ENCODE measurements at places on chromosomes 1 and 21. TPM values are rescaled to one million over a fixed set of nuclear protein-coding genes. Genes with fewer than 3 reads are reported as not detected.

The LIN28A gene
- total RNA-seq = not detected

The AKNAD1 gene
- not detected for total RNA-seq

The CD1D gene
- total RNA-seq = not detected

The FAM43B gene
- total RNA-seq = not detected

The CCDC181 gene
- total RNA-seq = not detected

The SPATA17 gene
- not detected for total RNA-seq

The ADGRB2 gene
- total RNA-seq = 1.0 TPM

The UBASH3A gene
- total RNA-seq = 54.5 TPM

Measured in activated T-cell treated with anti-CD3 and anti-CD28 coated beads, Interleukin-2, amount 50 U/mL, for 72 hours (primary cell).